Panc1 (cell line): ENCODE measurements at places on chromosomes 5 and 9.

- DNase-seq, result no peak
These were observed 53.3 kb downstream of the MCCC2 start for GRCh38 chr5:71640408-71640807.

DNA sequence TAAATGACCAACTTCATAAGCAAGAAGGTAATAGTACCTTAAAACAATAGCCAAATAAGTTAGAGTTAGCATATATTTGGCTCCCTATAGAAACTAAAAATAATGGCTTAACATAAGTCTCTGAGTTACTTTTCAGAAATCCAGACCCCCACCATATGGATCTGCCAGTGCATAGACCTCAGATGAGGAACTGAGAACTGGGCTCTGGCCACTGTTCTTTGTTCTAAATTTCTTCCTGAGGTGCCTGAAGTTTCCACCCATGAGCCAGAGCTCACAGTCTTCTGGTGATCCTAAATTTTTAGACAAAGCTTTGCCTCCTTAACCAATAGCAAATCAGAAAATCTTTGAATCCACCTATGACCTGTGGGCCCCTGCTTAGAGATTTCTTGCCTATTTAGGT is 250.9 kb downstream of the YTHDC2 start:
- no peak for DNase-seq

- DNase-seq, result no peak
These were observed 969 bp downstream of the CLK4 start for GRCh38 chr5:178625679-178626483.

DNA sequence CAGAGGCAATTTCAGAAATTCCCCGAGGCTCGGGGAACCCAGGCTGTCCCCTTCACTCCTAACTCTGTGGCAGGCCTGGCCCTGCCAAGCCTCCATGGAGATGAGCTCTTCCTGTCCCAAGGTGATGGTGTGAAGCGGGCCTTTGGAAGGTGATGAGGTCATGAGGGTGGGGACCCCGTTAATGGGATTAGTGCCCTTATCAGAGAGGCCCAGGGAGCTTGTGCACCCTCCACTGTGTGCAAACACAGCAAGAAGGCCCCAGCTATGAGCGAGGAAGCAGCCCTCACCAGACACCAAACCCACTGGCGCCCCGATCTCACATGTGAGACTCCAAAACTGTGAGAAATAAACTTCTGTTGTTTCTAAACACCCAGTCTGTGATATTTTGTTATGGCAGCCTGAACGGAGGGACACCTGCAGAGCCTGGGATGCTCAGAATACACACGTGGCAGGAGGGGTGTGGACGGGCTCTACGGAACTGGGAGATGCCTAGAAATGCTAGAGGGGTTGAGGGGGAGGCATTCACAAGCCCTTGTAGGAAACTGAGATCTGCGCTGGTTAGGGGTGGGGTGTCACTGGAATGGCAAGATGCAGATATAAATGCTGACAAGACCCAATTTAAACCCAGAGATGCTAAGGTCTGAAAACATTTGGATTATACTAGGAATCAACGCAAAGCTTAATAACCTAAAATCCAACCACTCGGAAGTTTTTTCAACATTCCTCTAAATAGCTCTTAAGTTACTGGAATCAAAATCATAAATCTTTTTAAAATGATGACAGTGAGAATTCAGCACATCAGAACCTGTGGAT is 46.9 kb downstream of the ADAMTS2 start:
- no peak for DNase-seq

DNA sequence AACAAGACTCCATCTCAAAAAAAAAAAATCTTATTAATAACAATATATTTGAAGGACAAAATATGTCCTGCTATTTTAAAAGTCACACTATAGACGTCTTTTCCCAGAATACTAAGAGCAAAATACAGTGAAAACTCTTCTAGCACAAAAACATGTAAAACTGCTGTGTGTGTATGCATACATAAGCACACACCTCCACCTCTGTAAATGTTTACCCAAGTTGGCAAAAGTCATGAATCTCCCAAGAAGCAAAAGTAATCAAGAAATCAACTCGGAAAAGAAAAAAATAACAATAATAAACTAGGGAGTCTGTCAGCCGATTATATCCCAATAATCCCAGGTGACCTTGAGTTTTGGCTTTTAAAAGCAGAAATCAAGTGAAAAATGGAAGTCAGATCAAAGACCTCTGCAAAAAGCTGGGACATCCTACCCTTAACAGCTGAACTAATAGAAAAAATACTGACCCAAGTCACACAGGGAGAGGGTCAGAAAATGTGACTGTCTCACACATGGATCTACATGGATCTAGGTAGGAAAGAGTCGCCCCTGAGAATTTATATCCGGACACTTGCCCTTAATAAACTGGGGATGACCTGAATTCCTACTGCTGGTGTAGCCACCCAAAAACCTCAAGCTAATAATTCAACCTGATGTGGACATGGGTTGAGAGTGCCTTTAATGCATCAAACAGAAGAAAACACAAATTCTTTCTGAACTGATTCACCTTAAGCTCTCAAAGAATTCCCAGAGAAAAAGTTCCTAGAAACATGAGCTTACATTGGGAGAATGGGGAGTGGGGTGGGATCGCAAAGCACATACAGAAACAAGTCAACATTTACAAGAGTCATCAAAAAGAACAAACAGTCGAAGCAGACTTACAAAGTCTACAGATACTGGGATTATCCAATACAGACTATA is 29.9 kb downstream of the LPAR1 start:
- DNase-seq, result no peak

GRCh38 chr5:60092671-60093422 is 199.3 kb upstream of the PDE4D start:
- DNase-seq, result no peak

DNA sequence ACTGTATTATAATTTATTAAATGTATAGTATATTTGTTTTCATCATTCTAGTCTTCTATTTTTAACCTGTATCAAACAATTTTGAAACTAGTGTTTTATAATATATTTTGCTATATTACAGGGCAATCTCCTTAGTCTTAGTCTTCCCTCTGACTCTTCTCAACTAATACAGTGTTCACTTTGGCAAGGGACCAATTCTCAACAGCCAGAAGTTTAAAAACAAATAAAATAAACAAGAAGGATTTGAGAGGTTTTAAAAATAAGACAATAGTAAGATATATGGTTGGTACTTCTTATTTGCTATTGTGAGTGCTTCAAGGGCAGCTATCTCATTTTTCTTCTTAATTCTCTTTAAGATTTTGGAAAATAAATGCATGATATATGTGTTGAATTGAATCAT is 167.2 kb downstream of the RAB3C start:
- no peak for DNase-seq

DNA sequence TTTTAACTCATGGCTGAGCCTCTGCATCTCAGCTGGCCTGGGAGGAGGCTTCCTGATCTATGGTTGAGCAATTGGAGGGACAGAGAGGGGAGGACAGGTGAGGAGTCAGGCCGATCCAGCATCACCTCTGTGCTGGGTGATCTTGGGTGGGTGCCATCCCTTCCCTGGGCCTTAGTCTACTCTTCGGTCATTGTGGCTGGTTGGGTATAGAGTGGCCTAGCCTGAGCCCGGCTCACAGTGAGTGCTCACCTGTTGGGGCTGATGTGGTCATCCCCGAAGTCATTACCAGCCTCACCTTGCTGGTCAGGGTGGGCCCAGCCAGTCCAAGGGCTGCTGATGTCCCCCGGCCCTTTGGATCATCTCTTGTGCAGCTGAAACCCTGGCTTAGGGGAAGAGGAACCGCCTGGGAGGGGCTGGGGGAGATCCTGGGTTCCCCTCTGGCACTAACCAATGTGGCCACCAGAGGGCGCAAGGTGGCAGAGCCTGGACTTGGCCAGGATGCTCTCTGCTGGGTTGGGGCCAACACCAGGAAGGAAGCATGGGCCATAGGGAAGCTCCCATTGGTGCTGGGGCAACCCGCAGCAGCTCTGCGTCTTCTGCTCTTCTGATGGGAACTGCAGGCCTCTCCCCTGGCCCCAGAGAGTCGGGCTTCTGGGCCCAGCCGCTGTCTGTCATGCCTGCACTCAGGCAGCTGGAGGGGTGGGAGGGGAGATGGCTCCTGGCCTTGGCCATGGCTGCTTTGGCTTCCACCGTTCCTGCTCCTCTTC is 17.3 kb upstream of the ODF2 start:
- DNase-seq, result no peak

- no peak for DNase-seq
These were observed 1156.8 kb upstream of the SEMA6A start for GRCh38 chr5:117731446-117731845.

DNA sequence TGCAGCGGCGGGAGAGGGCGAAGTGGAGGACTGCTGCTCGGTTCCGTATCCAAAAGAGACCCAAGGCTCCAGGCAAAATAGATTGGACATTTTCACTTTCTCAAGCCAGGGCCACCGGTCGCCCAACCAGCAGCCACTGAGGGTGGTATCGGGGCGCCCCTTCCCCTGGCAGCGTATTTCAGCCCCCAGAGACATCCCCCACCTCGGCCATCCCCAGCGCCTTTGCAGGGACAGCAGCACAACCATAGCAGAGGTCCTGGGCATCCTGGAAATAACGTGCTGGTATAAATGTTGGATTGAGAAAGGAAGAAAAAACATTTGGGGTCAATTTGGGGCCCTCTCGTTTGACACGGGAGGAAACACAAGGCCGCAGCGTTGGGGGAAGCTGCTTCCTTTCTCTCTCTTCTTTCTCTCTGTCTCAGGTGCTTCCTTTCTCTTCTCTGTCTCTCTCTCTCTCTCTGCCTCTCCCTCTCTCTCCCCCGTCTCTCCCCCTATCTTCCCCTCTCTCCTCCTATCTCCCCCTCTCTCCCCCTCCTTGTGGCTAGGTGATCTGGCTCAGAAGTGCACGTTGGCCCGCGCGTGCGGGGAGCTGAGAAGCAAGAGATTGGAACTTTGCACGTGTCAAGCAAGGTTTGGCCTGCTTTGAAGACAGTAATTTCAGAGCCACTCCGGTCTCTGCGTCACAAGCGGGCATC is 624 bp upstream of the RETREG1 start:
- no peak for DNase-seq

DNA sequence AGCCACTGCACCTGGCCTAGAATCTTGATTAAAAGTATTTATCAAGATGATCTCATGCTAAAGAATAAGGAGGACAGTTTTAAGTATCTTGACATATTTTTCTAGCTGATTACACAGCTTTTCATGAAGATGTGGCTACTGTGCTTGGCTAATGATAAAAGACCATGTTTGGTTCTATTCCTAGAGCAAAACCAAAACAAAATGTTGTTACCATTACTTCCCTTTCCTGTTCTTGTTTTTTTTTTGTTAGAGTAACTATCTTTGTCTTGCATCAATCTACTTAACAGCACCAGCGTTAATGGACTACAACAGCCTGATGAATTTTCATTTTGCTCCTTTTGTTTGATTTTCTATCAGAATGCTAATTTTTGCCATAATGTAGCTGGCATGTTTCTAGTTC is 86.2 kb upstream of the DHFR start:
- no peak for DNase-seq

- DNase-seq, result no peak
These were observed 76.1 kb upstream of the CXCL14 start for GRCh38 chr5:135654761-135655467.

DNA sequence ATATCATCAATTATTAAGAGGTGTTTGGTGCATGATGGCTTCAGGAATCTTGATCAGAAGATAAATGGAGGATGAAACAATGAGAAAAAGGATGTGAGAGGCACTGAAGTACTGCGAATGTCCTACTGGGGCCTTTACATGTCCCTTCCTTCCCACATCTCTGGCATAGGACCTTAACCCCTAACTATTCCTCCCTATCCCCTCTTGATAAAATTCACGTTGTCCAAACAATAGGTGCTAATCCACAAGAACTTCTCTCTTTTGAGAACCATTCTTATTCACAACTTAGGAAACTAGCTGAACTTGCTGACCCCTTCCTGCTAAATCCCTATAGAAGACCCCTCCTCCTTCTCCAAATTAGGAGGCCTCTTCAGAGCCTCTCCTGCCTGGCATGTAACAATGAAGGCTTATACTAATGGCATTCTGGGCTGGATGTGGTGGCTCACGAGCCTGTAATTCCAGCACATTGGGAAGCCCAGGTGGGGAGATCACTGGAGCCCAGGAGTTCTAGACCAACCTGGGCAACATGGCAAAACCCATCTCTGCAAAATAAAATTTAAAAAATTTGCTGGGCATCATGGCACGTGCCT is 276.5 kb upstream of the SMARCA2 start:
- DNase-seq, result no peak

DNA sequence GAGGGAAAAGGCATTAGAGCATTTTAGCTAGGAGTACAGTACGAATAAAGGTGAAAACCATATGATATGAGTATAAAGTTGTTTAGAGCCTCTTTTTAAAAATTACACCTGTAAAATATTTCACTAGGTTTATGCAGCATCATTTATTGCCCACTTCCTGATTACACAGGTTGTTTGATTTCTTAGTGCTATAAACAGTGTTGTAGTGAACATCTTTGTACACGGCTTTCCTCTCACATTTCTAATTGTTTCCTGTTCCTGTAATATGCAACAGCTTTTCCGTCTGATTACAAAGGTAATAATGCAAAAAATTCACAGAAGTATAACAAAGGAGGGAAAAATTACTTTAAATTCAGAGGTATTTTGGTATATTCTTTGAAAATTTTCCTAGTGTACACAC is 13.0 kb downstream of the STOM start:
- DNase-seq, result no peak

GRCh38 chr9:9874270-9874669 is 738.5 kb downstream of the PTPRD start:
- no peak for DNase-seq

- no peak for DNase-seq
These were observed 110.8 kb downstream of the HMHB1 start for GRCh38 chr5:143922718-143923117.

DNA sequence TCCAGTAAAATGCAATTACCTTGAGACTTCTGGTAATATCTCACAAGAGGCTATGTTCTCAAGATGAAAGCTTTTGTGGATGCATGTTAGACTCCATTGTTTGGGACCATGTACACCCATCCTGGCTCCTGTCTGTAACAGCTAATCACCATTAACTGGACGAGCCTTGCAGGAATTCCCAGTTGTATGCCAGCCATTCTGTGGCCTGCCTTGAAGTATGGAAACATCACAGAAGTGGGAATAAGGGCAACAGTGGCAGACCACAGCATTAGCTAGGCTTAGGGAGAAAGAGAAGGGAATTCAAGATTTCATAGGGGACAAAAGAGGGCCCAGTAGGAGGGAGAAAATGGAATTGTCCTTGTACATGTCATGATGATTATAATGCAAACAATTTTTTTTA is 79.0 kb downstream of the RORB start:
- DNase-seq, result no peak

DNA sequence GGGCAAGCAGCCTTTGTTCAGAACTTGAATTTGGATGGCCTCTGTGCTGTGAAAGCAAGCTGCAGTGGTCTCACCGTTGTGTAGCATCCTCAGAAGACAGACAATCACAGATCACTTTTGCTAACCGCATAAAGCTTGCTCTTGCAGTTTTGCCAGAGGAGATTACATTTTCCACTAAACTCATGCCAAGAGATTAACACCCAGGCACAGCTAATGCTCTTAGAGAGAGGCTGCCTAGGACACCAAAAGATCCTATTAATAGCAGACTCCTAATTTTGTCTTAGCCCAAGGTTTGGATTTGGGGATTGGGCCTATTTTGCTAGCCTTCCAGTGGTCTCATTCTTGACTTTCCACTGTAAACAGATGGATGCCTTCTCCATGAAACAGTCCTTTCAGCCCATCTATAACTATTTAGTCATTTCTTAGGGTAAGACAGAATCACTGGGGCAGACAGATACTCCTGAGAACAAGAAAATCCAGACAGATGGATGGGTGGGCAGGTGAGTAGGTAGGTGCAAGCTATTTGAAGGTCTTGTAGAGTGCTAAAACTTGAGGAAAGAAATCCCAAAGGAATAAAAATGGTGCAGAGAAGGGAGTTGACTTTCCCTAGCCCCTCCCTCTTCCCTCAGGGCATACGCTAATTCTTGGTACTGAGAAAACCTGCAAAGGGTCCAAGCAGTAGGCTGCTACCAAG is 506.2 kb downstream of the SPOCK1 start:
- DNase-seq, result no peak
